Effector memory CD8-positive, alpha-beta T cell (primary cell): ENCODE measurements at places on chromosomes 5 and 9.

- DNase-seq, result no peak
- H3K27me3 ChIP-seq, result peaks cover 39% of the 10 kb centered on the region
- H3K4me3 ChIP-seq, result no peak overlapping the region
- H3K27ac ChIP-seq, result no peak overlapping the region
- no peaks in the 10 kb centered on the region for H3K36me3 ChIP-seq
Measured at GRCh38 chr5:112594095-112594850, 143.4 kb upstream of the APC start.

GRCh38 chr5:69271376-69271775 lies 36.7 kb downstream of the CDK7 start:
- no peaks in the 10 kb centered on the region for H3K27me3 ChIP-seq
- peaks cover 57% of the 10 kb centered on the region for H3K36me3 ChIP-seq
- no peak for DNase-seq
- H3K27ac ChIP-seq, result peak overlapping the region; percentile 8

- no peaks in the 10 kb centered on the region for H3K4me1 ChIP-seq
- no peak overlapping the region for H3K4me3 ChIP-seq
- DNase-seq, result no peak
- H3K27ac ChIP-seq, result no peak overlapping the region
- H3K36me3 ChIP-seq, result no peaks in the 10 kb centered on the region
Measured at GRCh38 chr5:89451263-89451662, 568.3 kb upstream of the MEF2C start.

DNA sequence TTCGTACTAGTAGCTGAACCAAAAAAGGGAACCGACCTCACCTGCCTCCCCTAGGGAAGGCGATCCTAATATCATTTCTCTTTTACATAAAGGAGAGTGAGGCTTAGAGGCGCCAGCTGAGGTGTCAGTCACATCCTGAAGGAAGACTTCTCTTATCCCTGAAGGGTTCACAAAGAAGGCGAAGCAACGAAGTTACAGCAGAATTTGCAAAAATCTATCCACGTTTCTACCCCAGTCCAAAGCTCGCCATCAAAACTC lies 598 bp upstream of the KIAA1191 start:
- DNase-seq, result no peak
- peaks cover 22% of the 10 kb centered on the region for H3K4me1 ChIP-seq
- H3K36me3 ChIP-seq, result peaks cover 43% of the 10 kb centered on the region

GRCh38 chr5:122304471-122305215 lies 7.4 kb upstream of the SNCAIP start:
- DNase-seq, result no peak
- H3K27me3 ChIP-seq, result no peaks in the 10 kb centered on the region
- H3K4me3 ChIP-seq, result no peak overlapping the region
- H3K4me1 ChIP-seq, result no peaks in the 10 kb centered on the region

DNA sequence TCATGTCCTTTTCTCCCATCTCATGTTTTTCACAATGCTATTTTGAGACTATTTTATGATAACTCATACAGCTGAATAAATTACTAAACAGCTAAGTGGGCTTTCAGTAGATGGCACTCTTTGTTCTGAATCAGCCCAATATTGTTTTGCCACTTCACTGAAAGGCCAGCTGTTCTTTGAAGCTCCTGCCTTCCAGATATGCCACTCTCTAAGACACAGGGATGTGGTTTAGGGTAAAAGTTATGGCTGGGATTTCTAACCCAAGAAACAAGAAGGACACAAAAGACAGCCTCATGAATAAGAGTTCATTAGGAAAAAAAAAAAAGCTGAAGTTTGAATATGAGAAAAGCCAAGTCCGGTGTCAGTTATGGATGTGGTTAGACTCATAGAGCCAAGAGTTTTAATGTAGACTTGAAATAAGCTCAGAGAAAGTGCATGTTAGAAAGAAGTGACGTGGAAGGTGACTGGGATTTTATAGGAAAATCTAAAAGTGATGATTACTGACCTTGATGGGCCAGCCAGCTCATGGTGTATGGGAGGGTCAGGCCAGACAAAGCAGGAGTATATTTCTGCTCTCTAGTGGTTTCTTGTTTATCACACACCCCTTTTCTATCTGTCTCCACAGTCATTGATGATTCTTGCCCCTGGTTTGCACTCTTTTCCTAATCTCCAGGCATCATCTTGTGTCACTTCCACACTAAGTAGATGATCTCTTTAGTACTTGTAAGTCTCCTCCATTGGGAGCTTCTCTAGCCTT lies 488.5 kb downstream of the NR2F1-AS1 start:
- H3K27me3 ChIP-seq, result no peaks in the 10 kb centered on the region
- H3K4me1 ChIP-seq, result no peaks in the 10 kb centered on the region
- no peak overlapping the region for H3K4me3 ChIP-seq
- no peak for DNase-seq
- no peak overlapping the region for H3K27ac ChIP-seq

DNA sequence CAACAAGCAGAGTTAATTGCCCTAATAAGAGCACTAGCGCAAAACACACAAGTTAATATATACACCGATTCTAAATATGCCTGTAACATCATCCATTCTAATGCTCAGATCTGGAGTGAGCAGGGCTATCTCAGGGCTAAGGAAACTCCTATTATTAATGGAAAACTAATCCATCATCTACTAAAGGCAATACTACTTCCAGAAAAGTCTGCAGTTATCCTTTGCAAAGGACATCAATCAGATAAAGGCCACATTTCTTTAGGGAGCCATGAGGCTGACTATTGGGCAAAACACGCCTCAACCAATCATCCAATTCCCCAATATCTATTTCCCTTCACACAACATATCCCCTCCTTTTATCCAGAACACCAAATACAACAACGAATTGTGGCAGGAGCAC lies 1032.3 kb upstream of the NUDT12 start:
- H3K36me3 ChIP-seq, result no peaks in the 10 kb centered on the region
- H3K4me1 ChIP-seq, result no peaks in the 10 kb centered on the region
- no peaks in the 10 kb centered on the region for H3K27me3 ChIP-seq
- H3K27ac ChIP-seq, result no peak overlapping the region

- no peaks in the 10 kb centered on the region for H3K4me1 ChIP-seq
- DNase-seq, result no peak
- H3K4me3 ChIP-seq, result no peak overlapping the region
- H3K27ac ChIP-seq, result no peak overlapping the region
- H3K36me3 ChIP-seq, result no peaks in the 10 kb centered on the region
Measured at GRCh38 chr5:158212917-158213316, 354.0 kb upstream of the CLINT1 start.

DNA sequence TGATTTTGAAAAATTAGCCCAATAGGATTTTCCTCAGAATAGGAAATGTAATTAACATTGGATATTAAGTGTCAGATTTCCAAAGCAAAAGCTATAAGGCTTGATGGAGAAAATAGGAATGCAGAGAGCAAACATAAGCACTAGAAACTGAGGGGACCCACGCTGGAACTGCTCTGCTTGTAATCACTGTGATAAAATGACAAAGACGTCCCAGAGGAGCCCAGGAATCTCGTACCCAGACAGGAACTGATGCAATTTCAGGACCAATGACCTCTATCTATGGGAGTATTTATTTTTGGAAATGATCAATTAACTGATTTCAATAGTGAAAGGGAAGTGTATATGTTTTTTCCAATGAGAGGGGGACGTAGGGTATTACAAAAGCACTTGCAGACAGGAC lies 714.5 kb upstream of the WWC1 start:
- H3K27ac ChIP-seq, result no peak overlapping the region
- no peaks in the 10 kb centered on the region for H3K27me3 ChIP-seq
- H3K4me1 ChIP-seq, result no peaks in the 10 kb centered on the region
- DNase-seq, result no peak
- no peak overlapping the region for H3K4me3 ChIP-seq

GRCh38 chr5:124716169-124716568 lies 30.3 kb downstream of the ZNF608 start:
- H3K36me3 ChIP-seq, result no peaks in the 10 kb centered on the region
- H3K4me1 ChIP-seq, result no peaks in the 10 kb centered on the region
- no peak overlapping the region for H3K27ac ChIP-seq
- no peaks in the 10 kb centered on the region for H3K27me3 ChIP-seq

DNA sequence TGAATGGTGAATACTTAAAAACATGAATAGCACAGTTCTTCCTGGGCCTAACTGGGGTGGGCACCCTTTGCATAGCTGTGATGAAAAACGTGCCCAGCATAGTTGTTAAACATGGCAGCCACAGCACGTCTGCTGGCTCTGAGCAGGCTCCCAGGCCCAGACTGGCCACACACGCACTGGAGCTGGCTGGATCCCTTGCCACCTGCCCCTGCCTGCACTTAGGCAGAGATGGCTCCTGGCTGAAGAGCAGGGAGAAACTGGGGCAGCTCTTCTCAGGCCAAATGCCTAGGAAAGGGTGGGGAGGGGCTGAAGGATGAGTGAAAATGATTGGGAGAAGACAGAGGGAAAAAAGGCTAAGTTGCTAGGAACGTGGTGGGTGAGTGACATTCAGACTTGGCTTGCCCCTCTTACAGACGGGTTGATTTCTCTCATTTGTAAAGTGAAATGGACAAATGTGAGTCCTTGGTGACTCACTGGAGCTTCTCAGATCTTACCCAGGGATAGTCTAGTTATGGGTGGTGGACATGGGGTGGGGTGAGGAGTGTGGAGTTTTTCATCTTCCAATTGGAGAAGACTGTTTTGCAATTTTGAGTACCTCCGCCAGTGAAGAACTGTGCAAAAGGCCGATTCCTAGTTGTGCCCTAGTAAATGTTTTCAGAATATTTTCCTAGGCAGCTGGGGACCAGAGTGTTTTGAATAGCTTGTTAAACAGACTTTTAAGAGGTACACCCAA lies 42.4 kb downstream of the TRIO start:
- DNase-seq, result no peak
- H3K27ac ChIP-seq, result no peak overlapping the region
- peaks cover 9% of the 10 kb centered on the region for H3K4me1 ChIP-seq
- H3K36me3 ChIP-seq, result no peaks in the 10 kb centered on the region
- no peak overlapping the region for H3K4me3 ChIP-seq

- peaks cover 5% of the 10 kb centered on the region for H3K36me3 ChIP-seq
- H3K27ac ChIP-seq, result no peak overlapping the region
- DNase-seq, result no peak
Measured at GRCh38 chr5:17081142-17081541, 136.3 kb upstream of the BASP1 start.

- H3K27me3 ChIP-seq, result peaks cover 61% of the 10 kb centered on the region
- H3K36me3 ChIP-seq, result no peaks in the 10 kb centered on the region
- peak; percentile 28 for DNase-seq
- H3K4me1 ChIP-seq, result peaks cover 2% of the 10 kb centered on the region
- no peak overlapping the region for H3K27ac ChIP-seq
- H3K4me3 ChIP-seq, result peak overlapping the region; percentile 84
Measured at GRCh38 chr9:91948597-91949391, 1.2 kb downstream of the ROR2 start.

DNA sequence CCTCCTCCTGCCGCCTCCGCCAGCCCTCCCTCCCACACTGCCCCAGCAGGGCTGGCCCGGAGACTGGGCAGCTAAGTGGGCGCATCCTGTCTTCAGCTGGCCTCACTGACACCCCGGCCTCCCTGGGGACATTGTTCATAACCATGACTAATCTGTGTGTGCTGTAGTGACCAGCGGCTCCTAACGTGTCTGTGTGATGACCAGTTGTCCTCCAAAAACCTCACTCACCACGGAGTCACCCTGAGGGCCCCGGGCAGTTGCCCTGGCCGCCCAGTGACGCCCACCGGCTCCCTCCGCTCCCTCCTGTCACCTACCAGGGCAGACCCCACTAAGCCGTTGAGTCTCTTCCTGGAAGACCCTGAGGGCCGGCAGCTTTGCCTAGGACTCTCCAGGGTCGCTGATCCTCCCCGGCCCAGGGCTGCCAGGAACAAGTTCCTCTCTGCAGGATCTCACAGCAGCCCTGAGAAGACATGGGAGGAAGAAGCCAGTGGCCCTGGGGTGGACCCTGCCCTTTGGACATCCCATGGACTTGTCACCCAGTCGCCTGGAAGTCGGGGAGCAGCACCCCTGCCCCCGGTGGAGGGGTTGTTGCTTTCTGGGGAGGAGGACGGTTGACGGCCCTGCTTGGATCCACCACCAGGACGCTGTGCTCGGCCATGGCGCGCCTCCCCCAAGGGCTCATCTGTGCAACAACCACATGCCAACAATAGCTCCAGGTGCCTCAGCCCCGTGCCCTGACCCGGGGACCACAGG lies 110.2 kb upstream of the LMX1B start:
- peaks cover 26% of the 10 kb centered on the region for H3K36me3 ChIP-seq
- no peaks in the 10 kb centered on the region for H3K27me3 ChIP-seq
- no peak overlapping the region for H3K27ac ChIP-seq
- no peak overlapping the region for H3K4me3 ChIP-seq
- DNase-seq, result no peak
- H3K4me1 ChIP-seq, result peaks cover 21% of the 10 kb centered on the region

DNA sequence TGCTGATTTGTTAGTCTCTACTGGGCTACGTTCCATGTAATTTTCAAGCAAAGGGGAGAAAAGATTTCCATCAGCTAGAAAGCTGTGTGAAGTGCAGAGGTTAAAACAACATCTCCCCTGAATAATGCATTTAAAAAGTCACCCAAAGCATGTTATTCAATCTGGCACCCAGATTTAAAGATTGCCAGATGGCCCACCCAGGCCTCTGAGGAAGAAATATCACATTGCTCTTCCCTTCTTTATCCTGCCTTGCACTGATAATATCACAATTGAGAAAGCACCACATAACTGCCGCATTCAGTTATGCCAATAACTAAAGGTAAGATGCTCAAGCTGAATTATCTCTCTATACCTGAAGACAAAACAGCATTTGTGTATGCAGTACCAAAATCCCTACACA lies 119.4 kb upstream of the PUM3 start:
- no peak overlapping the region for H3K4me3 ChIP-seq
- DNase-seq, result no peak
- no peaks in the 10 kb centered on the region for H3K4me1 ChIP-seq

GRCh38 chr5:35777358-35778087 lies 79.2 kb upstream of the IL7R start:
- peak overlapping the region; percentile 63 for H3K4me3 ChIP-seq
- peak; percentile 67 for DNase-seq

DNA sequence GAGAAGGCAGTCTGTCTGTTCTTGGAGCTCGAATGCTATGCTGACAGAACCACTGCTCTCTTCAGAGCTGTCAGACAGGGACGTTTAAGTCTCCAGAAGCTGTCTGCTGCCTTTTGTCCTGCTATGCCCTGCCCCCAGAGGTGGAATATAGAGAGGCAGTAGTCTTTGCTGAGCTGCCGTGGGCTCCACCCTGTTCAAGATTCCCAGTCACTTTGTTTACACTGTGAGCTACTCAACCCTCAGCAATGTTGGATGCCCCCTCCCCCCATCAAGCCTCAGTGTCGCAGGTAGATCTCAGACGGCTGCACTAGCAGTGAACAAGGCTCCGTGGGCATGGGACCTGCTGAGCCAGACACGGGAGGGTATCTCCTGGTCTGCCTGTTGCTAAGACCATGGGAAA lies 344.2 kb downstream of the TMEM161B start:
- H3K4me3 ChIP-seq, result no peak overlapping the region
- no peaks in the 10 kb centered on the region for H3K27me3 ChIP-seq
- no peaks in the 10 kb centered on the region for H3K36me3 ChIP-seq
- no peaks in the 10 kb centered on the region for H3K4me1 ChIP-seq
- no peak for DNase-seq
- H3K27ac ChIP-seq, result no peak overlapping the region

GRCh38 chr5:161602736-161603135 lies 56.2 kb upstream of the GABRB2 start:
- no peak for DNase-seq
- H3K36me3 ChIP-seq, result no peaks in the 10 kb centered on the region
- H3K4me3 ChIP-seq, result no peak overlapping the region
- no peaks in the 10 kb centered on the region for H3K4me1 ChIP-seq
- no peak overlapping the region for H3K27ac ChIP-seq
- H3K27me3 ChIP-seq, result no peaks in the 10 kb centered on the region
